ENCODE measurements at places on chromosomes 2 and 18.
A peak's percentile ranks its signal among the peaks of the same experiment; 100 is the strongest.

DNA sequence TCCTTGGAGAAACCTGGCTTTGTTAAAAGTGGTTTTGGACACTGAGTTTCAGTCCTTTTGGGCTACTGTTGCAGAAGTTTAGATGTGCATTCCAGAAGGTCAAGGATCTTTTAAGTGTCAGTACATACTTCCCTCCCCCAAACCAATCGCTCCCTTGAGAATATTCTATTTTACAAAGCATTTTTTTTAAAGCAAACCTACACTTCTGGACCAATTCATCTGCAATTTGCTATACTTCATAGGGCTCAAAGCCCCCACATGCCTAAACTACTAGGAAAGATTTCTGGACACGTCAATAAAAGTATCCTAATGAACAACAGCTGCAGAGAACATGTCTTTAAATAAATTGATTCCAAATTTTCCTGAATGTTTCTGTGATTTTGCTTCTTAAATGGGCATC, 157.6 kb downstream of the RDH14 start:
- DNase-seq = no peak

DNA sequence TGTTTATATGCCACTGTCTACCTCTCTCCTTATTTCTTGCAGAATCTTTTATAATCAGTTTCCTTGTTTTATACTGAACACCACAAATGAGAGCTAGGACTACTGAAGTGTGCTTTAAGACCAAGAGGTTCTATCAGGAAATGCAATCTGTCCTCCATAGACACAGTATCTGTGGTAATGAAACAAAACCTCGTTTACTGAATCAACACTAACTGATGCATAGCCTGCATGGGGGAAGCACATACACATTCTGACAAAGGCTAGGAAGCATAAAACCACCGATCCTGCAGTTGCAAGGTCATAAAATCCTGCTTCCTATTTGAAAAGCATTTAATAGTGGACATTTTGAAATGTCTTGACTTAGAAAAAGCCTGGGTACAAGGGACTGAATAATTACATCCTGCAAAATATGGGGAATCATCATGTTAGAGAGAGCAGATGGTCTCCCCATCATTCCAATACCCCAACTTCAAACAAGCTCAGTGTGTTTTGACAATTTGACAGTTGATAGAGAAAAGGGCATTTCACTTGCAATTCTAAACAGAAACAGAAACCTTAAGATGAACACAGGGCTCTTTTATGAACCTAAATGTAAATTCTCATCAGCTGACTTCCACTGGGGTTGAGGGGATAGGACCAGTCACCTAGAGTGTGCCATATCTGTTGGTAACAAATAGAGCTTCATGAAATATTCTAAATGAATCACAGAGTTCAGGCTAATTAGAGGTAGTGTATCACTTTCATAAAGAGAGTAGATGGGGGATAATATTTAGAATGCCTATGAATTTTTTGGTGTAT, 1845.6 kb upstream of the PIK3C3 start:
- DNase-seq = no peak

DNA sequence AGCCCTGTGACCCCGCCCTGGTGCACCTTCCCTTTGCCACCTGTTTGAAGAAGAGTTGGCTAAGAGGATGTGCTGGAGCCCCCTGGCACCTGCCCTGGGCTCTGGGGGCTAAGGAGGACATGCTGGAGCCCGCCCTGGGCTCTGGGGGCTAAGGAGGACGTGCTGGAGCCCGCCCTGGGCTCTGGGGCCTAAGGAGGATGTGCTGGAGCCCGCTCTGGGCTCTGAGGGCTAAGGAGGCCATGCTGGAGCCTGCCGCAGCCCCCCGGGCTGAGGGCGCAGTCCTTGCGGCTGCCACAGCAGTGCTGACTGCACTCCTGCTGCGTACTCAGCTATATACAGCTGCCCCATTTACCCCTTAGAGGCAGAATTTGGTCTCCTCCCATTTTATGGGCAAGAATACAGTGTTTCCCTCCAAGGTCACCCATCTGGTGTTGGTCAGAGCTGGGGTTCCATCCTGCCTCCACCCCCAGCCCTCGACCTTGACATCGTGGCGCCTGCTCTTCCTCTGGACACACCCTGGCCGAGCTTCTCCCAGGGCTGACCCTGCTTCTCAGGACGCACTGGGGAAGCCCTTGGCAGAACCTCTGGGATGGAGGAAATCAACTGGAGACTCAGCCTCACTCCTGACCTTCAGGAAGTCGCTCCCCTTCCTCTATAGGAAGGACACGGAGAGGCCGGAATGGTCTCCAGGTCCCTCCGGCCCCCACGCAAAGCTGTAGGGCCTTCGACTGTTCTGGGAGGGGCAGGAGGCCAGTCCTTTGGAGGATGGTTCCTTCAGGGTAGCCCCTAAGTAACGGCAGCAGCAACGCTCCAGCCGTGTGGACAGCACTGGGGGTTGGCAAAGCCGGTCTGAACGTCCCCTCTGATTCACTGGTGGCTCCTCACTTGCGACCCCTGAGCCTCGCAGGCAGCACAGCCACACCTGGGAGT, 65.0 kb upstream of the HPCAL1 start:
- DNase-seq = no peak

- DNase-seq = no peak
These were observed 504 bp downstream of the ASAP2 start for GRCh38 chr2:9206991-9207640.

- DNase-seq = no peak
These were observed 15.4 kb upstream of the ESPNL start for GRCh38 chr2:238084761-238085160.

- DNase-seq = peak; percentile 63
These were observed 3.1 kb downstream of the CCL20 start for GRCh38 chr2:227816507-227817294.

- peak; percentile 82 for DNase-seq
These were observed 40.5 kb upstream of the ATG16L1 start for GRCh38 chr2:233210843-233211547.

DNA sequence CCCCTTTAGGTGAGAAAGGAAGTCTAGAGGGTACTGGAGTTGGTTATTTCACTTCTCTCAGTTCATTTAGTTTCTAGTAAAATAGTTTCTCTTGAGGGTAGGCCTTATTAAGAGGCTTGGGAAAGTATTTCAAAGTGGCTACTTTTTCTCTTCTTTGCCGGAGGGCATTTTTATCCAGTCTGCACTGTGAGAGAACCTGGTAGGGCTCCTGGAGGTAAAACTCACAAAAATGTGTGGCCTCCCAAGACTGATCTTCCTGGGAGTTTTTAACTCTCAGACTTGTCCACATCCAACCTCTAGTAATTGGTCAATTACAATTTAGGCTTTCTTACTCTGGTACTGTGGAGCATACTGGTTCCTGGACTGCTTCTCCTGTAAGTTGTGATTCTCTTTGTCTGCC, 28.0 kb downstream of the EHBP1 start:
- no peak for DNase-seq

- no peak for DNase-seq
These were observed 673 bp upstream of the SMCHD1 start for GRCh38 chr18:2654928-2655177.

GRCh38 chr18:59821983-59822382, 77.8 kb upstream of the PMAIP1 start:
- no peak for DNase-seq

- DNase-seq = no peak
These were observed 22.2 kb upstream of the NAB1 start for GRCh38 chr2:190626641-190627210.

- DNase-seq = no peak
These were observed 141.9 kb upstream of the ID2 start for GRCh38 chr2:8539743-8540551.

- DNase-seq = no peak
These were observed 103.3 kb downstream of the AOX1 start for GRCh38 chr2:200689115-200689514.
